ENCODE measurements at places on chromosomes 13 and 19.

- DNase-seq: no peak
Observed at GRCh38 chr13:37701972-37702371, 103.4 kb upstream of the POSTN start.

DNA sequence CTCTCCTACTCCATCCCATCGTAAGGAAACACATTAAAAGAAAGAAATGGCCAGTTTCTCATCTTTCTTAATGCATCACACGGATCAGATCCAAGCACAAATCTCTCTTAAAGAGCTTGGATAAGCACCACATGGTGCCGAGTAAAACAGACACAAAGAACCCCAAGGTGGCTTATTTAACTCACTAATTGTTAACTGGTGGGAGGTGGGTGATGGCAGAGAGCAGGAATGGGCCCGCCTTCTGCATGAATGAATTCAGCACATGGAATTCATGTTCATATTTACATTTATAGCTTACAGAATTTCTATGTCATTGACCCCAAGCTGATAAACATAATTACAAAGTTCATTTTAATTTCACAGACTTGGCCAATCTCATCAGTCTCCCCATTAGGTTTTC lies 89.9 kb downstream of the MZT1 start:
- DNase-seq: no peak

- DNase-seq: no peak
Observed at GRCh38 chr19:18975011-18975410, 34.0 kb upstream of the HOMER3 start.

DNA sequence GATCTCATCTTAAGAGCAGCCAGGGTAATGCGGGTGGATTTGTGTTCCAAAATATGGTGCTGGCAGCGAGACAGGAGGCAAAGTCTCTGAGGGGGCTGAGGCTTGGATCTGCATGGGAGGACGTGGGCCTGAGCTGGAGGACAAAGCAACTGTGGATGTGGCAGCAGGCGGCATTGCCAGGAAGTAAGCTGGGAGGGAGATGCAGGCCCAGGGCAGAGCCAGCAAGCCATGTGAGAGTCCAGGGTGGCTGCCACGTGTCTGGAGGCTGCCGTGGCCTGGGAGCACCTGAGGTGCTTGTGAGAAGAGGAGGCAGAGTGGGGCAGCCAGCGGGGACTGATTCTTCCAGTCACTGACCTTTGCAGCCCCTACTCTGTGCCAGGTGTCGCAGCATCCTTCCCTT lies 52.0 kb downstream of the DPF1 start:
- DNase-seq: no peak

DNA sequence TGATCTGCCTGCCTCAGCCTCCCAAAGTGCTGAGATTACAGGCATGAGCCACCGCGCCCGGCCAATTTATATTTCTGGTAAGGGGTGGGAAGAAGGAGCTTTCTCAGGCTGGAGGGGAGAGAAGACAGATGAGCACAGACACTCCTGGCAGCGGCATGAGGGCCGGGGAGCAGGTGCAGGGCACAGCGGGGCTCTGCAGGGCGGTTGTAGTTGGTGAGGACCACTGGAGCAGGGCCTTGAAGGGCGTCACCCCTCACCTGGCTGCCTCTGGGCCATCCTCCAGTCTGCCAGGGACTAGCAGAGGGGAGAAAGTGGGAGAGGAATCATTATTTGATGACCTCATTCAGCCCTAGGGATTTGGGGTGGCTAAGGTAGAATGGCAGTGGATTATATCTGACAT lies 8.6 kb upstream of the CSNK1G2 start:
- DNase-seq: no peak

- DNase-seq: peak; percentile 94
Observed at GRCh38 chr19:35644987-35645679, 3.0 kb upstream of the COX6B1 start.

DNA sequence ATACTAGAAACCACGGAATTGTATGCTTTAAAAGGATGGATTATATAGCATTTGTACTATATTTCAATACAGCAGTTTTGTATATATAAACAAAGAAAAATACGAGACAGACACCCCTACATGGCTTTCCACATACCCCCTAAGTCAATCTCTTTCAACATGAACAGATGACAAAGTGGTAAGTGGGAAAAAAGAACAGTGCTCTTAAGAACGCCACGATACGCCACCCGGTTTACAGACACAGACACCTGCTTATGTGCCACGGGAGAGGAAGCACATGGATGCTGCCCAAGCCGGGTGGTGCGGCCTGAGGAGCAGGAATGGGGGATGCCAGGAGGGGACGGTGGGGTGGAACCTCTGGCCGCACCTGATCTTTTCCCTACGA lies 8.1 kb downstream of the CAPS start:
- DNase-seq: no peak

DNA sequence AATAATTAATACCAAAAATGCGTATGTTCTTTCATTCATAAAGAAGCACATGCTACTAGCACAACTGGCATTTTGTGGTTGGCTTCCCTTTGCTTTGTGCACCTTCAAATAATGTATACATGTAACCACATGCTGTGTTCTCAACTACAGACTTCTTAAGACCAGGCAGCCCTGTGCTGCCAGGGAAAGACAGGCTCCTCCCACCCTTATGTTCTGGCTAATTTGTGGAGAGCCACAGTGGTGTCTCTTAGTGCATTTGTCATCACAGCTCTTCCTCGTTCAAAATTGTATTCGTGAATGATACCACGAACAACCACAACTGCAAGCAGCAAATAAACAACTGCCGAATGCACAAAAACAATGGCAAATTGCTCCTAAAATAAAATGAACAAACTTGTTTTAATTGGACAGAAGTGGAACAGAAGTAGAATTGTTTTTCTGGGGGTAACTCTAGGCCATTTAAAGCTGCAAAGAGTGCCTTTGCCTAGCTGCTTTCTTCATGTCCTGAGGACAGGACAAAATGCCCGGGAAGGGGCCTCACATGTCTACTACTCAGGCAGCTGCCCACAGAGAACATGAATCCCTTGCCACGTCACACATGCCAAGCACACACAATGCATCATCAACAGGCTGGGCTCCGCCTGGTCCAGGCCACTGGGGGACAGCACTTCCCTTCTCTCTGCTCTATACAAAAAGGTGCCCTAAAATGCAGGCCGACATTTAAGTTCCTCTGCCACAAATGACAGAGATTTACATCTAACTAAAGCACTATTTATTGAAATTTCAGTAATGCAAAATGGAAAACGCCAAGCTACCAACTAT lies 21.7 kb downstream of the IRS2 start:
- DNase-seq: peak; percentile 19

GRCh38 chr13:76622315-76623040 lies 263.7 kb downstream of the KCTD12 start:
- no peak for DNase-seq

- DNase-seq: peak; percentile 14
Observed at GRCh38 chr13:32845952-32846950, 170.0 kb upstream of the KL start.

- no peak for DNase-seq
Observed at GRCh38 chr13:74825152-74825937, 656.6 kb downstream of the TBC1D4 start.

DNA sequence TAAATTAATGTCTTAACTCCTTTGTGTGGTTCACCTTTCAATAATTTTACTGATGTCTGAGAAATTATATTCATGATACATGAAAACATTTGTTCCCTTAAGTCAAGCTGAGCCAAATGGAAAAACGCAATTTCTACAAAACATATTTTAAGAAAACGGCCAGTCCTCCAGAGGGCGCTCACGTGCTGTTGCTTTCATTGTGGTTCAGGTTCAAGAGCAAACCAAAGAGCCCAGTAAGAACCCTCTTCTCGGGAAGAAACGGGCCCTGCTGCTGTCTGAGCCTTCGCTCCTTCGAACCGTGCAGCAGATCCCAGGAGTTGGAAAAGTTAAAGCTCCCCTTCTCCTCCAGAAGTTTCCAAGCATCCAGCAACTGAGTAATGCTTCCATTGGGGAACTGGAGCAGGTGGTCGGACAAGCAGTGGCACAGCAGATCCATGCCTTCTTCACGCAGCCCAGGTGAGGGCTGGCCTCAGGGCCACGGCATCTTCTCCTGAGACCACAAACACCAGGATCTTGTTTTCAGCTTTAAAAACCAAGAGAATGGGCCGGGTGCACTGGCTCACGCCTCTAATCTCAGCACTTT lies 4.3 kb downstream of the FAAP24 start:
- peak; percentile 80 for DNase-seq

- no peak for DNase-seq
Observed at GRCh38 chr13:43054803-43055802, 31.7 kb downstream of the DNAJC15 start.

- no peak for DNase-seq
Observed at GRCh38 chr19:6457958-6458694, 1.5 kb downstream of the SLC25A23 start.

DNA sequence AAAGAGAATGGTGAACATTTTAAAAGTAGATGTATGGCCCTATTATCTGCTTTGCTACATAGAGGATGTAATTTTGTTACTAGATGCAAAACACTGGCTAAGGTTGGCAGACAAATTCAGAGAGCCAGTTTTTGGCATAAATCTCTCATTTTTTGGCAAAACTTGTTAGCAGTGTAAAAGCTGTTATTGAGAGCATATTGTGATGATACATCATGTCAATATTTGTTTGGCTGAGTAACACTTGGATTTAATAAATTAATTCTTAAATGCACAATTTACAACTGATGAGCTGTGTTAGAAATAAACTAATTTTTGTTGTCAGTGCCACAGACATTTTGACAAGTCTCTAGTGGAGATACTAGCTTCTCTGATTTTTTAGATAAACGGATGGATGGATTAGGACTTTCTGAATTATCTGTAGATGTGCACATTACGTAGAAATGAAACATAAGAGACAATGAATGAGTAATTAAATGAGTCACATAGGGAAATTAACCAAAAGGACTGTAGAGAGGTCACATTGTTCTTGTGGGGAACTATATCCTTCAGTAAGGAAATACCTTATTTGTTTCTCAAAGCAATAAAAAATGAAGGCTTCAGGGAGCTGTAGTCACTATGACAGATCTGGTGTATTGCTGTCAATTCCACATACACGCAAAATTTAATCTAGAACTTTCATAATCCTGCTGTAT lies 17.4 kb downstream of the UFM1 start:
- DNase-seq: no peak

GRCh38 chr13:62088165-62088564 lies 672.5 kb upstream of the PCDH20 start:
- DNase-seq: no peak

DNA sequence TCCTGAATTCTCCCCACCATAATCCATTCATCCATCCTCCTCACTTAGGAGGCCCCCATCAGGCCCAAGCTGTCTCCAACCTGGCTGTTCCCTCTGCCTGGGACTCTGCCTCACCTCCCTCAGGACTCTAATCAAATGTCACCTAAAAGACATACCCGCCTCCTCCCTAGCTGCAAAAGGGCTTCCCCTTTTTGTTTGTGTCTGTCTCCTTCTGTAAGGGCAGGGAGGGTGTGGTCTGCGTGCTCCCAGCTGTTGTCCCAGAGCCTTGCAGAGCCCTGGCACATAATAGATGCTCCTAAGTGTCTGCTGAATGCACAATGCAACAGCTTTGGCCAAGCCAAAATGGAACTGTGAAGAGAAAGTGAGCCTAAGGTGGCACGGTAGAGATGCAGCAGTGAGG lies 4.4 kb downstream of the TRIR start:
- DNase-seq: no peak

DNA sequence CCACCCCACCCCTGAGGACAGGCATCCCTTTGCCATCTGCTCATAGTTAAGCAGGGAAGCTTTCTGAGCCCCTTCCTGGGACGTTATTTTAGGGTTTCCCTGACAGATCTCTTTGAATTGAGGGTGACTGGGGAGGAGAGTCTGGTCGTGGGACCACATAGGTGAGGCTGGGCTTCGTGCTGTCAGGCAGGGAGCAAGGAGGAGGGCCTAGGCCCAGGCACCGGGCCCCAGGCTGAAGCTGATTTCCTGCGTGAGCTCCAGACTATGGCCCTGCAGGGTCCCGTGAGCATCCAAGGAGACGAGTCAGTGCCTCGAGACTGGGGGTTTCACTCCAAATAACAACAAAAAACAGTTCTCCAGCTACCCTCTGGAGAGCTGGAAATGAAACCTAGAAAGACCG lies 60.4 kb downstream of the MYO9B start:
- DNase-seq: no peak

GRCh38 chr19:42433503-42434260 lies 6.5 kb upstream of the LIPE start:
- DNase-seq: peak; percentile 74

- peak; percentile 71 for DNase-seq
Observed at GRCh38 chr13:33723772-33724435, 94.0 kb upstream of the RFC3 start.

DNA sequence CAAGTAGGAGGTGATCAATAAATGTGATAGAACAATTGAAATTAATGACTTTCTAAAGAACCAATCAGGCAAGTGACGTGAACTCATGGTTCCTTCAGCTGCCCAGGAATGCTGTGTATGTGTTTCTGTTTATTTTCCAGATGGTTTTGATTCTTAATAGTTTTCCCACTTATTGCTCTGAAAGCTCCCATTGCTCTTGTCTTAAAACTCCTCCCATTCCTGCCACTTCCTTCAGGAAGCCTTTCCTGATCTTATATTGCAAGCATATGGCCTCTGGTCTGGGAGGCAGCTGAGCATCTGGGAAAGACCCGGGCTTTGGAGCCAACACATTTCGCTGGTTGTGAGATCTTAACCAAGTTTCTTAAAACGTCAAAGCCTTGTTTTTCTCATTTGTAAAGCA lies 17.1 kb upstream of the LATS2 start:
- no peak for DNase-seq

DNA sequence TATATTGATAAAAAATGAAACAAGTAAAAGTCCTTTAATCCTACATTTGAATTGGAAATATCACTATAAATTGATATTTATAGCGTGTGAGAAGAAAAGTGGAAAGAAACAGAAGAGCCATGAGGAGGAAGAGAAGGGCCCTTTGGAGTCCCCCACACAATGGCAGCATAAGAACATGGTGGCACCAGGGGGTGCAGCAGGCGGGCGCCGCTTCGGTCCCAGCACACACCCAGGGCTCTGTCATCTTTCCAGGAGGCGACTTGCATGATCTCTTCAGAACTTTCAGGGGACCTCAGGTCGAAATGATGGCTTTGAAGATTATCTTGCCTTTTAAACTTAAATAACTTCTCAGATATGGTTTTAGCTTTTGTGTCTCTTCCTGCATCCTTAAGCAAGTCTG lies 91.8 kb downstream of the TUBGCP3 start:
- no peak for DNase-seq

Data from stimulated activated CD4-positive, alpha-beta T cell treated with anti-CD3 and anti-CD28 coated beads, Interleukin-15, amount 100 ng/mL, for 24 hours (primary cell).